ENCODE measurements at places on chromosomes 1 and 21.

GRCh38 chr1:202348005-202348508 lies 442 bp upstream of the PPP1R12B start:
- no peak for DNase-seq

GRCh38 chr1:69985901-69986439 lies 219.4 kb downstream of the LRRC40 start:
- no peak for DNase-seq

- no peak for DNase-seq
These were observed 656.4 kb upstream of the ADGRL2 start for GRCh38 chr1:81144240-81144825.

DNA sequence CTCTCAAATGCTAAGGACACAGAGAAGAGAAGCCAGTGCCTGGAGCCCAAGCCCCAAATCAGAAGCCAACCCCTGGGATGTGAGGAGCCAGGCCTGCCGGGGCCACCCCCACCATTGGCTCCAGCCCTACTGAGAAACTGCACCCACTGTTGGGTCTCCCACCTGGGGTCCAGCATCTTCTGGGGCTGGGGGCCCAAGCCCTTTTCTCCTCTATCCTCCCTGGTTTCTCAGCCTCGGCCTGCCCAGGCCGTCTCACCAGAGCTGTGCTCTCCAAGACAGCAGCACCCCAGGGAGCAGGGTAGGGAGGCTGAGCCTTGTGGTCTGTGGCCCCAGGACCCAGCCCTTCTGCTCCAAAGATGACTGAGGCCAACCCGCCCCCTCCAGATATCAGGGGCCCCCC lies 37.9 kb downstream of the SDC3 start:
- DNase-seq = no peak

GRCh38 chr1:23628951-23629387 lies 62.6 kb upstream of the RPL11 start:
- no peak for DNase-seq

GRCh38 chr1:13763991-13764390 lies 64.0 kb downstream of the PRDM2 start:
- no peak for DNase-seq

GRCh38 chr1:248905662-248906008 lies 400 bp upstream of the PGBD2 start:
- DNase-seq = no peak

GRCh38 chr1:37438037-37438868 lies 36.1 kb upstream of the ZC3H12A start:
- DNase-seq = no peak

GRCh38 chr1:161185732-161186311 lies 8.5 kb upstream of the B4GALT3 start:
- no peak for DNase-seq

GRCh38 chr1:154716614-154717527 lies 108.9 kb upstream of the ADAR start:
- DNase-seq = no peak

DNA sequence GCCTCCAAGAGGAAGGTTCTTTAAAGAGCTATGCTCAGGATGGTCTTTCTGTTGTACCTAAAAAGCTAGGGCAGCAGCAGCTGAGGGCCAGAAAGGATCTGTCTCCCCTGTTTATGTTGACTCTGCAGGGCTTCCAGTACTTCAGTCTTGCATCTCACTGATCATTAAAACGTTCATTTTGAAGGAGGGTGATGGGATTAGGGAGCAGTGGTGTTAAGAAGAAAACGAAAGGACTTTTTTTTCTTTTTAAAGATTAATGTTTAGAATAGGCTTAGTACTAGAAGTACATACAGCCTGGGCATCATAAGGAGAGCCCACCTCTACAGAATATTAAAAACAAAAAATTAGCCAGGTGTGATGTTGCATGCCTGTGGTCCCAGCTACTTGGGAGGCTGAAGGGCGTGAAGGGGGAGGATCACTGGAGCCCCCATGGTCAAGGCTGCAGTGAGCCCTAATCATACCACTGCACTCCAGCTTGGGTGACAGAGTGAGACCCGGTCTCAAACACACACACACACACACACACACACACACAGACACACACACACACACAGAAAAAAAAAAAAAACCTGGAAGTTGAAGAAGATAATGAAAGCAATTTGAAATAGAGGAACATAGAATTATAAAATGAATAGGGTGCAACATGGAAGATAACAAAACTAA lies 2.9 kb downstream of the CR1L start:
- DNase-seq = no peak

DNA sequence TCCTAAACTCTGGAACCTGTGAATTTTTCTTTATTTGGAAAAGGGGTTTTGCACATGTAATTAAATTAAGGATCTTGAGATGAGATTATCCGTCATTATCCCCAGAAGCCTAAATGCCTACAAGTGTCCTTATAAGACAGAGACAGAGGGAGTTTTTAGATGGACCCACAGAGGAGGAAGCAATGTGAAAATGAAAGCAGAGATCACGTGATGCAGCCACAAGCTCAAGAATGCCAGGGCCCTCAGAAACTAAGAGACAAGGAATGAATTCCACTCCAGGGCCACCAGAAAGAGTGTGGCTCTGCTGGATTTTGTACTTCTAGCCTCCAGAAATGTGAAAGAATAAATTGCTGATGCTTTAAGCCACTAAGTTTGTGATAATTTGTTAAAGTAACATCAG lies 183.6 kb upstream of the UBE2U start:
- no peak for DNase-seq

- DNase-seq = no peak
These were observed 989.0 kb downstream of the PLA2G4A start for GRCh38 chr1:187817782-187818181.

DNA sequence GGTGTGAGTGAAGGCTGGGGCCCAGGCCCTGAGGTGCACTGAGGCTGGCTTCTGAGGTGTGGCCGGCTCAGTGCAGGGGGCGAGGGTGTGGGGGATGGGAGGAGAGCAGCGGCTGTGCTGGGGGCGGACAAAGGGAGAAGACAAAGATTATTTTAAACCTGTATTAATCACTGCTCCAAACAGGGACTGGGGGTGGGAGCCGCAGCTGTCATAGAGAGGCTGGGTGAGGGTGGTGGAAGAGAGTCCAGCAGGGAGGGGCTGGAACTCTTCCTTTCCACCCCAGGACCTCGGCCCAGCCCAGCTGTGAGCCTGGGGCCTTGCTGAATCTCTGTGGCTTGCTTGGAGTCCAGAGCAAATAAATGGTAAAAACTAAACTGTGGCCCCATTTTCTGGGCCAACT lies 106.9 kb downstream of the KCND3 start:
- DNase-seq = no peak

GRCh38 chr21:25944672-25945213 lies 210.0 kb downstream of the GABPA start:
- DNase-seq = no peak

DNA sequence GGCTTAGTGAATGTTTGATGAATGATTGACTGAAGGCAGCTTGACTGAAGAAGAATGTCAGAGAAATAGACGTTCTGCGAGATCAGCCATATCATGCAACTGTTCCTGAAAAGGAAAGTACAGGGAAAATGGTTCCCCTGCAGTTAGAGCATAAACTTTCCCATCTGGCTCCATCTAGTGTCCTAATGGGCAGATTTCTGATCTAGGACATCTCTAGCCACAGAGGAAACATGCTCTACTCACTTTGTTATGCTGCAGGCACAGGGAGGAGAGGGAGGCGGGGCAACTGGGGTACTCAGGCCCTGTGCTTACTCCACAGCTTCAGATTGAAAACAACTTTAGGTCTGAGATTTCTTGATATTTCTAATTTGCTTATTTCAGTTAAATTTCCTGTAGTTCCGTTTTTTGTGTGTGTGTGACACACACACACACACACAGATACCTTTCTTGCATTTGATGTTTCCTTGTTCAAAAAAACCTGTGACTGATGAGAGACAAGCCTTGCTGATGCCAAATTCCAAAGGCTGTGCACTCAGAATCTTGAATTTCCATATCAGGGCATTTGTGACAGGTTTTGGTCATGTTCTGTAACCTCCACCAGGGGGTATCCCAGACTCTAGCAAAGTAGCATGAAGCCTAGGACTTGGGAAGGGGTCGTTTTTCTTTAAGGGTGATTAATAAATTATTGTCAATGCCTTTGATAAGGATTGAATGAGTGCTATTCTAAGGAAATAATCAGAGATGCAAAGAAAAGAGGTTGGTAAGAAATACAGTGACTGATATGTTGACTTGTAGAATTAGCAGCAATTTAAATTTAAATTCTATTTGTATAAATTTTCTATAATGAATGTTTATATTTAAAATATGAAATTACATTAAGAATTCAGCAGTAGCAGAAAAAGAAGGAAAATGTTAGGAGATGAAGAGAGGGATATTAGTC lies 139.7 kb upstream of the BEND5 start:
- DNase-seq = no peak

GRCh38 chr1:63630238-63630637 lies 37.0 kb downstream of the PGM1 start:
- no peak for DNase-seq

- DNase-seq = no peak
These were observed 11.4 kb downstream of the ALDH9A1 start for GRCh38 chr1:165686971-165687433.

DNA sequence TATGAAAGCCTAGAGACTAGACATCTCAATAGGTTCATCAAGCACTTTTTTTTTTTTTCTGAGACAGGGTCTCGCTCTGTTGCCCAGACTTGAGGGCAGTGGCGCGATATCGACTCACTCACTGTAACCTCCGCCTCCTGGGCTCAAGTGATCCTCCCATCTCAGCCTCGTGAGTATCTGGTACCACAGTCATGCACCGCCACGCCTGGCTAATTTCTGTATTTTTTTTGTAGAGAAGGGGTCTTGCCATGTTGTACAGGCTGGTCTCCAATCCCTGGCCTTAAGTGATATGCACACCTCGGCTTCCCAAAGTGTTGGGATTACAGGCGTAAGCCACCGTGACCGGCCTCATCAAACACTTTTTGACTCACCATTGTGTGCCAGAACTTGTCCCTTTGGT lies 613 bp upstream of the GPATCH4 start:
- DNase-seq = no peak

DNA sequence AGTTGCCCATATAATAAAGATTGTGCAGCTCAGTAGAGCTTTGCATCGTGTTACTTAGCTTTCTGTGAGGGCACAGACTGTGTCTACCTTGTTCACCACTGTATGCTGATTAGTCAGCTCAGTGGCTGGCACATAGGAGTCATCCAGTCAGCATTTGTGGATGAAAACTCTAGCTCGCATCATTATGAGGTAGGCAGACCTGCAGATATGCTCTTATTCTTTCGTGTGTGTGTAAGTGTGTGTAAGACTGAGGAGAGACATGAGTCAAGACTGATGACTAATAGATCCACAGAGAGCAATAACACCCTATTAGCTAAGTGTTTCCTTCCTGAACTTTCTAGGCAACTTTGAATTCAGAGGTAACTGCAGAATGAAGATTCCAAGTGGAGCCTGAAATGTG lies 17.1 kb downstream of the TTF2 start:
- DNase-seq = no peak

- DNase-seq = no peak
These were observed 6.7 kb downstream of the TAF1A start for GRCh38 chr1:222583079-222583478.

DNA sequence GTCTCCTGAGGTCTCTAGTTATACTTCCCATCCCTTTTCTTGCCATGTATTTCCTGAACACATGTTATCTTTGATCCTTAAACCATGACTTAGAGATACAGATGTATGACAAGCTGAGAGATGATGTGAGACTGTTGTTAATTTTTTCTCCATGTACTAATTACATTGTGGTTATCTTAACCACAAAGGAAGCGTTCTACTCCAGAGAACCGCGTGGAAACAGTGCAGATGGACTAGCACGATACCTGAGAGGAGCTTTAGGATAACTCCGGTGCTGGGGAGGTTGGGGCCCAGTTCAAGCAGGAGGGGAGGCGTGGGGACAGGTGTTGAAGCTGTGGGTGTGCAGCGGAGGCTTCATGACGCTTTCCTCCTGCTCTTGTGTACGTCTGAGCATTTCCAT lies 17.5 kb downstream of the PDE9A start:
- DNase-seq = no peak

- no peak for DNase-seq
These were observed 714 bp downstream of the DFFA start for GRCh38 chr1:10471411-10472219.

DNA sequence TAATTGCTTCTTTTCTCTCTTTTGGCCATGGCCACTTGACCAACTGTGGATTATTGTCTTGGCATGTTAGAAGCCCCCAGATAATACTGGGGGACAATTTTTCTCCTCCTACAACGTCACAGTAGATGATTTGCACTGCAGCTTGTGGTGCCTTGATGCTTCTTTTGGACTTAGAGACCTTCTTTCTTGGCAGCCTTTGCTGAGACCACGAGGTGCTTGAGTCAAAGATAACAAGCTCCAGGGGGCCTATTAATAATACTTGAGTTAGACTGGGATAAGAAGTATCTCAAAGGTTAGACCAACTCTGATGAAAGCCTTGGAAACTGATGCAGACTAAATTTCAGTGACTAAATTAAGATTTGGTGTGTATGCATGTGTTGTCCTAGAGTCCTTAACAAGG lies 3.2 kb downstream of the PPP1R12B start:
- DNase-seq = no peak

DNA sequence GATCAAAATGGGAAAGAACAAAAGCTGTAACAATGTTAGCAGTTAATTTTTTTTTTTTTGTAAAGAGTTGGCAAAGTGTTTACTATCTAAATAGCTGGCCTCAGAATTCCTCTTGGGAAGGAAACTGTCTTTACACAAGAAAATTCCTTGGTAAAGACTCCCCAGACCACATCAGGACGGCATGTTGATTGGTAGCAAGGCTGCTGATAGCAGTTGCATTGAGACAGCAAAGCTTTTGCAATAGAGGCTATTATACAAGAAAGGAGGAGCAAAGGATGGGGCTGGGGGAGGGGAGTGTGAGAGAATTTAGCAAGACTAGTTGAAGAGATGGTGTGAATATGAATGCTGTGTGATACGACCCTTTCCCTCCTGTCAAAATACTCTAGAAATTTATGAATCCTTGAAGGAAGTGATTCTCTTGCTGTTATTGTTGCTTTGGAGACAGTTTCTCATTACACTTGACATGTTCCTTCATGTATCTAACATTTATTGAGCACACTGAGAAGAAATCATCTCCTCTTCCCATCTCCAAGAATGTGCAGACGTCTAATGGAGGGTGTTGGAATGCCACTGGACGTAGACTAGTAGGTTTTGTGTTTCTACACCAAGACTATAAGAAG lies 355.6 kb downstream of the SIPA1L2 start:
- no peak for DNase-seq

DNA sequence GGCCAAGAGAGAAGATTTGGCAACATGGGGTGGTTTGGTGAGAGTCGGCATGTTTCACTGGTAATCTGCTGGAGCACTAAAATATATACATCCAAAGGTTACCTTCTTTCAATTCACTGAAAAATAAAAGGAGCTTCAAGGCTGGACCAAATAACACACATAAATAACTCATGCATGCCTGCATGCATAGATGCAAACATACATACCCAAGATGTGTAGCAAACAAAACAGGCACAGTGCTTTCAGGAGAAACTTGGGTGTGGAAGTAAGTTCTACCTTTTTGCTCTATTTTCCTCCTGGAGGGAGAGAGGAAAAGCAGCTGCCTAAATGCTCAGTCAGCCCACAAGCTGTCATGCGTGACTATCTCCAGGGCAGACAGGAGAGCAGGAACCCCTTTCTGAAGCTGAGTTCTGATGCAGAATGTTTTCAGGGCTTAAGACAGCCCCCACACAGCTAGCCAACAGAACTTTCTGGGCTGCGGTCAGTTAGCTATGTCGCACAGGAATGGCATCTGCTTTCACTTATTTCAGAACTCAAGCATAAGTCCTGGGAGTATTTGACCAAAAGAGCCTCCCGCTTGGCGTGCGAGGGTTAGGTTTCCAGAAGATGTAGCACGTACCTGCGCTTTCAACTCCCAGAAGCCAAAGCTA lies 166.2 kb downstream of the TOMM20 start:
- DNase-seq = no peak
